ENCODE measurements at places on chromosomes 6 and 20. TPM values are rescaled to one million over a fixed set of nuclear protein-coding genes. Genes with fewer than 3 reads are reported as not detected.

Gene DZANK1
- 0.68 TPM for total RNA-seq

Gene PTCHD4
- not detected for total RNA-seq

Gene RAET1G
- not detected for total RNA-seq

Gene PPT2
- 10.2 TPM for total RNA-seq

Gene SLC17A9
- total RNA-seq = 91.6 TPM

Gene NNAT
- not detected for total RNA-seq

Gene OVOL2
- 0.25 TPM for total RNA-seq

Gene DDO
- 6.4 TPM for total RNA-seq

Gene ARHGAP40
- total RNA-seq = not detected

Gene B3GAT2
- total RNA-seq = not detected

Gene MOCS3
- total RNA-seq = 2.6 TPM

Gene PTCRA
- total RNA-seq = not detected

Gene SDCBP2
- 2.0 TPM for total RNA-seq

Gene TNFRSF21
- 7.2 TPM for total RNA-seq

Gene SGK2
- total RNA-seq = 76.6 TPM

Gene DDAH2
- 19.5 TPM for total RNA-seq

Gene FERMT1
- total RNA-seq = 0.66 TPM

Gene MRPS18B
- total RNA-seq = 56.3 TPM

Gene CNR1
- not detected for total RNA-seq

Gene CST1
- not detected for total RNA-seq

Gene MANEA
- total RNA-seq = 32.7 TPM
